ENCODE measurements at places on chromosomes 1 and 21.

DNA sequence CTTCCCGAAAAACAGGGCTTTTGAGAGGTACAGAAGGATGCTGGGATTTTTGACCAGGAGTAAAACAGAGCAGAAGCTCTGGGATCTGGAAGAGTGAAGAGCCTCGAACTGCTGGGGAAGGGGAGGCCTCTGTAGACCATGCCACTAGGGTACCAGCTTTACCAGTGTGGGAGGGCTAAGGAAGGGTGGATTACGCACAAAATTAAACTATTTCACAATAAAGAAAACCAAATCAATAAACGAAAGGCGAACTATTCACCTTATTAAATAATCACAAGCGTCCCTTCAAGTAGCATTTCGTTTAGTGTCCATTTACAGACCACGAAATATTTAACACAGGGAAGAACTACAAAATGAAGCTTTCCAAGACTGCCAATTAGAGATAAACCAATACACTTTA, 723 bp downstream of the CZIB start:
- no peak for DNase-seq

- DNase-seq, result no peak
These were observed 1.6 kb upstream of the ZMYM6 start for GRCh38 chr1:35033346-35033745.

DNA sequence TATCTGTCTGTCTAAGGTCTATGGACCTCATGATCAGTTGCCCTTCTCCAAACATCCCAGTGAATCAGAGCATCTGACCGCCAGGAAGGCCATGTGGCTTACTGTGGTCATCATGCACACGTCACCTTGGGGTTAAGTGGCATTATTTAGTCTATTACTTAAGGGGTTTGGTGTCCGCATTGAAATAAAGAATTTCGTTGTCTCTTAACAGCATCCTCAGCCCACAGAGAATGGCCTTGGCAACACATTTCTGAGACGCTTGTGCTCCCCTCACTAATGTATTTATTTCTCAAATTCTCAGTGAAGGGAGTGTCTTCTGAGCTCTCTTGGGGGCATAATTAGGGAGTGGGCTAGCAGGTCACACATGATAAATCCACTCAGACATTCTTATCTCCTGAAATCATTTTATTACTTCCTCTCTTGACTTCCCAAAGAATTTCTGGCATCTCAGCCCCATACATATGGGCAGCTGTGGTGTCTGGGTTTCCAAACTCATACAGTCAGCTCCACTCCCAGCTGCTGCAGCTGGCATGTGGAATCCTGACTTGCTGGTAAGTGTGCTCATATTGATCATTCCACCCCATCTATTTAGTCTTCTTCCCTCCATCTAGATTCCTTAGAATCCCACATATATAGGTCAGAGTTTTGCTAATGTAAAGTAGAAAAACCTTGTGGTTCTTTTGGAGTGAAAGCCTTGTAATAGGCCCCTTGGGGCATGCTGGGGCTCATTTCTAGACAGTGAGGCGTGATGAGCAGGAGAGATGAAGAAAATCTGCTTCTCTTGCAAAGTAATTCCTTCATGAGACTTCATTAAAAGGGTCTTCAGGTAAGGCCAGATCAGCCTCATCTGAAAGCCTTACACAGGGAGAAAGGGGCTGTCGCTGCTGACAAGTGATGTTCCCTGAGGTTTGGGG, 110.5 kb downstream of the HHAT start:
- DNase-seq, result peak; percentile 100

GRCh38 chr1:28751315-28752060, 14.7 kb downstream of the YTHDF2 start:
- peak; percentile 16 for DNase-seq

DNA sequence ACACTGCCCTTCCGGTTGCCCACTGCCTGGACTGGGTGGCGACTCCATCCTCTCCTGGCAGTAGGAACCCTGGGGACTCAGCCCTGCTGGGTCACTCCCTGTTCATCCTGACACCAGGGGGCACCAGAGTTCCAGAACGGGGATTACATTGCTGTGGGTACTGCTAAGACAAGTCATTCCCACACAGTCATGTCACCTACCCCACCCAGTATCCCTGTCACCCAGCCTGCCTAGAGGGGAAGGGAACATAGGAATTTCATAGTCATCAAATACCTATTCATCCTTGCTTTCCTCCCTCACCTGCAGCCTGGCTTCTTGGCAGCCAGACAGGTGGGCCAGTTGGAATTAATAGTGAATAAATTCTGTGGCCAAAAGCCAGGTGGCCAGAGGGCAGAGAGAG, 9.8 kb upstream of the SFN start:
- peak; percentile 48 for DNase-seq

DNA sequence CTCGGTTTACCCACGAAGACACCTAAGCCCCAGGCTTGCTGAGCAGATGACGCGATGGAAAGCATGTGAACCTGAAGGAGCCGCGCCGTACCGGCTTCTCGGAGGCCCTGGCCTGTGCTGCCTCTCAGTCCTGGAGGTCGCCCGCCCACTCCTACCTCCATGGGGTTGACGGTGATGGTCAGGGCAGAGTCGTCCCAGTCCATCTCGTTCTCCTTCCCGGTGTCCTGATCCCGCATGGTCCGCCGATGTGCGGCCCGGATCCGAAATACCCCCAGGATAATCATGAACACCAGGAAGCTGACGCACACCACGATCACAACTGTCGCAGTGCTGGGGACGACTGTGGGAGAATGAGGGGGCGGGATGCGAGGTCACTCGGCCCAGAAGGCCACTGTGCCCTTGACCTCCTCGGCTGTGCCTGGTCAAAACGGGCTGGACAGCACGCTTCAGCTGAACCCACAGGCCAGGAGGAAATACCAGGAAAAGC, 79.6 kb downstream of the PIK3CD start:
- DNase-seq, result no peak

- no peak for DNase-seq
These were observed 19.1 kb downstream of the CCN1 start for GRCh38 chr1:85599681-85600080.

GRCh38 chr1:101290119-101290921, 53.5 kb downstream of the S1PR1 start:
- DNase-seq, result no peak

GRCh38 chr1:99133756-99134500, 129.3 kb upstream of the PLPPR5 start:
- no peak for DNase-seq

- DNase-seq, result no peak
These were observed 39.0 kb upstream of the USH2A start for GRCh38 chr1:216462066-216462775.

GRCh38 chr1:220873868-220874655, 5.2 kb upstream of the HLX start:
- peak; percentile 25 for DNase-seq

- DNase-seq, result peak; percentile 86
These were observed 157.2 kb upstream of the TMEM51 start for GRCh38 chr1:14996133-14997050.

GRCh38 chr1:161119092-161119903, 1.4 kb downstream of the NIT1 start:
- peak; percentile 58 for DNase-seq

GRCh38 chr1:10467078-10467477, 5.3 kb downstream of the DFFA start:
- DNase-seq, result no peak

- DNase-seq, result no peak
These were observed 1.5 kb downstream of the RGS7 start for GRCh38 chr1:241355311-241356010.

DNA sequence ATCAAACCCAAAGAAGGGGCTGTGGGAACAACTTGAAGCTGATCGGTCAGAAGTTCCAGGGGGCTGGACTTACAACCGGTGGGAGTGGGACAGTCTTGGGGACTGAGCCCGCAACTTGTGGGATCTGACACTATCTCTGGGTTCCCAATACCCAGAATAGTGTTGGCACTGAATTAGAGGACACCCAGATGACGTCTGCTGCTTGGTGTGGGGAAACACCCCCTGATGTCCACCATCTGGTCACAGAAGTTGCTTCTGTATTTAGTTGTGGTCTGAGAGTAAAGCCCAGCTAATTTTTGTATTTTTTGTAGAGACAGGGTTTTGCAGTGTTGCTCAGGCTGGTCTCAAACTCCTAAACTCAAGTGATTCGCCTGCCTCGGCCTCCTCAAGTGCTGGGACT, 28.8 kb downstream of the SERBP1 start:
- DNase-seq, result no peak

- no peak for DNase-seq
These were observed 27.4 kb downstream of the TNFSF18 start for GRCh38 chr1:173023343-173023742.

DNA sequence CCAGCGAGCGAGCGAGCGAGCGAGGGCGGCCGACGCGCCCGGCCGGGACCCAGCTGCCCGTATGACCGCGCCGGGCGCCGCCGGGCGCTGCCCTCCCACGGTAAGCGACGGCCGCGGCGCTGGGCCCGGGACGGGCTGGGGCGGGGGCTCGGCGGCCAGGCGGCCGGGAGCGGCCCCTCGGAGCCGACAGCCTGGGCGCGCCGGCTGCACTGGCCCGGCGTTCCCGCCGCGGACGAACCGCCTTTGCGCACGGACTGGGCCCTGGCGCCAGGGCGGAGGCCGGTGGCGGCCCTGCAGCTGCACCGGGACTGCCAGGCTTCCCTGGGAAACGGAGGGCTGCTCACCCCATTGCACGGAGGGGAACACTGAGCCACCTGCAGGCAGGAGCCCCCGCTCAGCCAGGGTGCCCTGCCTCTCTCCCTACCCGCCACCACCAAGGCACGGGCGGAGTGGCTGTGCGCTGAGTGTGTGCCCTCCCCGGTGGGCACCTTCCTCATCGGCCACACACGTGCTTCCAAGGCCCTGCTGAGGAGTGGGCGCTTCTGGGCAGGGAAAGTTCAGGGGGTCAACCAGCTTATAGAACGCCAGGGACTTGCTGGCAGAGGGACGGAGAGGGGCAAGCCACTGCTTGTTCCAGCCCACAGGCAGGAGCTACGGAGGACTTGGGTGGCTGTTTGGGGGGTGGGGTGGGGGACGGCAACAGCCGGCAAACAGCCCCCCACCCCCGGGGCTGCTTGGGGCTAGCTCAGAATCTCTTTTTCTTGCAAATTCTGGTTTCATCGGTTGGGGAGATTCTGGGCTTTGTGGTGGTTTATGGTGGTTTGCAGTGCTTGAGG, 532 bp downstream of the CSF1 start:
- no peak for DNase-seq

- no peak for DNase-seq
These were observed 1155.6 kb downstream of the AMY1C start for GRCh38 chr1:104905322-104905721.

GRCh38 chr1:170790651-170791071, 126.7 kb downstream of the PRRX1 start:
- DNase-seq, result no peak

DNA sequence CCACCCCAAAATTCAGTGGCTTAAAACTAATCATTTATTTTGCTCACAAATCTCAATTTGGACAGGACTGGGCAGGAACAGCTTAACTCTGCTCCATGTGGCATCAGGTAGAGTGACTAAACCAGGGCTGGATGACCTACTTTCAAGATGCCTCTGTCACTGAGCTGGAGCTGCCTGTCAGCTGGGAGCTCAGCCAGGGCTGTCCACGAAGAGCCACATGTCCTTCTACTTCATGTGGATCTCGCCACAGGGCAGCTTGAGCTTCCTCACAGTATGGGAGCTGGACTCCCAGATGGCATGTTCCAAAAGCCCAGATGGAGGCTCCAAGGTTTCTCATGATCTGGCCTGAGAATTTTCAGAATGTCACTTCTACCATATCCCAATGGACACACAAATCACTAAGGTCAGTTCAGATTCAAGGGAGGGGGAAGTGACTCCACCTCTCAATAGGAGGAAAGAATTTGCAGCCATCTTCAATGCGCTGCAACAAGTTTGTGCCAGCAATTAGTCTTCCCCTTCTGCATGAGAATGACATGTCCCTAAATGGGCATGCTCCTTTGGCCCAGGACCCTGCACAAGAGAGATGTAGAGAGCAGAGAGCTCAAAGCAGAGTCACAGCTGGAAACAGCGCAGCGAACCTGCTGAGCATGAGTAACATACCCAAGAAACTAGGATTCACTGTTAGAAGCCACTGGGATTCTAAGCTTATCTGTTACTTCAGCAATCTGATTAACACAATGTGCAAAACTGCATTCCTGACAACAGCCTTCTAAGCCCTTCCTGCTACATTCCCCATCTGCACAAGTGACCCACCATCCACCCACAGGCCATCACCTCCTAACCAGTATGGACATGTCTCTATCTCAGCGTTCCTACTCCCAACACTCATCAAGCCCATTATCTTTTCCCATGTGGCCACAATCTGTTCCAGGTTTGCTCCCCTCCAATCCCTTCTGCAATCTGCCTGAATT, 17.0 kb downstream of the HLCS start:
- DNase-seq, result no peak

- DNase-seq, result no peak
These were observed 115.8 kb upstream of the ZNF678 start for GRCh38 chr1:227447531-227447990.

DNA sequence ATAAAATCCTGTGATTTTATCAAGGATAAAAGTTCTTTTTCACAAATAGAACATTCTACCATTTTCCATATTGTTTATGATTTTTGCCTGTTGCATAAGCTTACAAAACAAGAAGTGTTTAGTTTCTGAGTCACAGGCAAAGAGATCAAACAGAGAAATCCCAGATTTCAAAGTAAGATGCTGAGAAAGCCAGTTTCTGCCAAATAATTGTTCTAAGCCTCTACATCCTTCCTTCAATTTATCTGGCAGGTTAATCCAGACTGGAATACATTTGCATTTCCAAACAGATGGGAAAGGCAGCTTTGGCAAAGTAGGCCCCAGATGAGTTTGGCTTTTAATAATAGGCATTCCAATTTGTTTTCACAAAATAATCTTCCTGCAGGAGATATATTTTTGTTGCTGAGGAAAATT, 2.5 kb downstream of the SLC1A7 start:
- no peak for DNase-seq

DNA sequence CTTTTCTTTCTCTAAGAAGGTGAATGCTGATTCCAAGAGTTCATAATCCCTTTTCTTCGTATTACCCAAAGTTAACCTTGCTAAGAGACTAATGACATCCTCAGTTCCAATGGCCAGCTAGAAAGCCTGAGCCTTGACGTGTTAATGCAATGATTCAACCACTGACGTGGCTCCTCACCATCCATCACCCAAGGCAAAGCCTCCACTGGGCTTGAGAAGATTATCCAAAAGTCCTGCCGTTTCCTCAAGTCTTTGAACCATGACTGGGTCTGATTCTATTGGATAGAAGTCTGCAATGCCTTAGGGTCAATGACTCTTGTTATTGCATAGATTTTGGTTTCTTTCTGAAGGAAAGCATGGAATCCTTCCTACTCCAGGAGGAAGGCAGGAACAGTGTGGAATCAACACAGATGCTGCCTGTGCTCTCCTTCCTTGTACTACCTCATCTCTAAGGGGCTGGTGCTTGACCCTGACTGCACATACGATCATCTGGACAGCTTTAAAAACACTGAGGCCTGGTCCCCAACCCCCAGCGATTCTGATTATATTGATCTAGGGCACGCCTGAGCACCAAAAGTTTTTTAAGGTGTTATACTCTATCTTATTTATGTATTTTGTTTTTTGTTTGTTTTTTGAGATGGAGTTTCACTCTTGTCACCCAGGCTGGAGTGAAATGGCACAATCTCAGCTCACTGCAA, 69.3 kb upstream of the ANGPTL1 start:
- no peak for DNase-seq

GRCh38 chr1:203121186-203122015, 6.1 kb upstream of the ADORA1 start:
- no peak for DNase-seq

- no peak for DNase-seq
These were observed 100.7 kb upstream of the KIF26B start for GRCh38 chr1:245054105-245054504.
